Stimulated activated CD4-positive, alpha-beta T cell treated with anti-CD3 and anti-CD28 coated beads, Interleukin-1b, Interleukin-23, amount 100 ng/mL, for 24 hours (primary cell): ENCODE measurements at places on chromosomes 1 and 21.
A peak's percentile ranks its signal among the peaks of the same experiment; 100 is the strongest.

DNA sequence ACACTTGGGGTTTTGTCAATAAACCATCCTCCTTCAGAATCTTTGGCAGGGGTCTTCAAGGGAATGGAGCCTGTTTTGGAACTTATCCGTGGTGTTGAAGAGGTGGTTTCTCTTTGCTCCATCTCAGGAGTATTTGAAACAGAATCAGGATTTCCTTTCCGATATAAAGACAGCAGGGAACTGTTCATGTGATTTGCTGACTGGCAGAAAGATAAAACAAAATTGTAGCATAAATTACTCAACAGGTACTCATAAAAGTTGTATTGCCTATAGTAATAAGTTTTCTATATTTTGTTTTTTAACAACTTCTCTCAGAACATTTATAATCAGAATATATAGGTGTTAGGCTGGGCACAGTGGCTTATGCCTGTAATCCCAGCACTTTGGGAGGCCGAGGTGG lies 21.9 kb downstream of the NVL start:
- DNase-seq: no peak

DNA sequence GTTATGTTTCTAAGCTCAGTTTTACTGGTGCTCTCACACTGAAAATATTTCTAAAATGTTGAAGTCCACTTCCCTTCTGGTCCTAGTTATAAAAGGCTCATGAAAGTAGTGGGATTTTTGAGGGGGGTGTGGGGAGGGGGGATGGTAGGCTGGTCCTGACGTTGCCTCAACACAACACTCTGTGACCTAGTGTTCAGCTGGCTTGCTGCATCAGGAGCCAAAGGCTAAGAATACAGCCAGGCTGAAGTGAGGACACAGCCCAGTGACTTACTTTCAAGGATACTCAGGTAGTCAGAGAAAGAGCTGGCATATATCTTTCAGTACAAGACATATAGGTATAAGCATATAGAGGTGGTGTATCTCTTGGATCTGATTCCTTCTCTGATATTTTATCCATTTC lies 151.9 kb upstream of the C8B start:
- no peak for DNase-seq

DNA sequence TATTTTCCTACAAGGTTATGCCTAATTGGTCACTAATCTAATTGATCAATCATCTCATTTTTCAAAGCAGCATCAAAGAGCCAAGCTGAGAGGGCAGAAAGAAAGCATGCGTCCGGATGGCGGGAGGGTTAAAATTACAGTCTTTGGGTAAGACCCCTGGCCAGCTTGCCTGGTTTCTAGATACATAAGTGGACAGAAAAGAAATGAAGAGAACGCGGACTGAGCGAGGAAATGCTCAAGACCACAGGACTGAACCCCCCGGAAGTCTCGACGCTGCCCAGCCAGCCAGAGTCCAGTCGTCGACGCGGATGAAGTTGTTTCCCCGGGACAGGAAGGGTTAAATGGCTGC lies 297.2 kb downstream of the OMA1 start:
- no peak for DNase-seq

DNA sequence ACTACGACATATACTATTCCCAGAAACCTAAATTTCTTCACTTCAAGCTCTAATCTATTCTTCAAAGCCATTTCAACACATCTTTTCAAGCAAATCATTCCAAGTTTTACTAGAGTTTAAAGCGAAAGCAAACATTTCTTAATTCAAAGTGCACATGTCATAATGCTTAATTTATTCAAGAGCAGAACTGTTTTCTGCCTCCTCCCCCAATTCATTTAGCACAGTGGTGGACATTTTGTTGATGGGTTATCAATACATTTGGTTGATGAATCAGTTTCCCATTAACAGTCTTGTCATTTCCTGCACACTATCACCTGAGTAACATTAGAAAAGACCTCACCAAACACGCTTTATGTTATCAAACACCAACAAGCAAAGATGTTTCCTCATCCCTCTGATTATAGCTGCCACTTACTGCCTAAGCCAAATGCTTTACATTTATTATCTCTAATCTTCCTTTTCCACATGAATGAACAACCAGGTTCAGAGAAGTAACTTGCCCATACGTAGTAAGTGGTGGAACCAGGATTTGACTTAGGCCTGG lies 2.0 kb downstream of the SRSF4 start:
- no peak for DNase-seq

DNA sequence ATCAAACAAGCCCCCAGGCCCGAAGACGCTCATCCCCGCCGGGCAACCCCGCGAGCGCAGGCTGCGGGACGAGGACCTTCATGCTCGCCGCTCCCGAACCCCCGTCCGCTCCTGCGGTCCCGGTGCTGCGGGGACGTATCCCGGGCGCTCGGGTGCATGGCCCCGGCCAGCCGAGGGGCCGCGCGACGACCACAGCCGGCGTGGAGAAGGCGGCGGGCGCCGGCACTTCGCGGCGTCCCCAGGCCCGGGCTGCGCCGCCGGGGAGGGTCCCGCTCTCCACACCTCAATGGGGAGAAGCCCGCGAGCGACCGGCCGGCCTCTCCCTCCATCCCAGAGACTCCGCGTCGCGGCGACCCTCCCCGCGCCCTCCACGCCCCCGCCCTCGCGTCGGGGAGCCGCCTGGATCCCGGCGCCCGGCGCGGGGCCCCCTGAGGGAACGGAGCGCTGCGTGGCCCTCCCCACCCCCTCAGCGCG lies 401 bp downstream of the ERRFI1 start:
- DNase-seq: no peak

GRCh38 chr1:226083302-226084101 lies 21.0 kb downstream of the H3-3A start:
- peak; percentile 83 for DNase-seq

DNA sequence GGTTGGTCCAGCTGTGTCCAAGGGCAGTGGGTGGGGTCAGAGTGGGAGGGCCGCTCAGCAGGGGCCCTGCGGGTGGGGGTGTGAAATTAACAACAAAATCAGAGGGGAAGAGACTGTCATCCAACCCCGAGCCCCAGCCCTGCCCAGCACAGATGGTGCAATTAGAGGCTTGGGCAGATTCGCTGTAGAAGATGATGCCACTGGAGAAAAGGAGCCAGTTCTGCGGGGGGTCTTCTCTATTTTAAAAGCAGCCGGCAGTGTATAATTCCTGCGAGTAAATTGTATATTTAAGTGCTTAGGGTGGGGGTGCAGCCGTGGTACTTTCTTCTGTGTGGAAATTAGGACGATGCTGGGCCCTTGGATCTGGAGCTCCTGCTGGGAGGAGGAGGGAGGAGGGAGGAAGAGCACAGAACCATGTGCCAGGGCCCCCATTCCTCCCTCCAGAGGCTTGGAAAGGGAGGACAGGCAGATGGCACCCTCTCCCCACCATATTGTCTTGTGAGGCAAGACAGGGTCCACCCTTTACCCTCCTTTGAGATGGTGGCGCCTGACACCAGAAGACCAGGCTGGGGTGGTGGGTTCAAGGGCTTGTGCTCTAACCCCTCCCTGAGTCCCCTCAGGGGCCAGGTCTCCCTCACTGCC lies 89.2 kb downstream of the ACTL8 start:
- DNase-seq: no peak

GRCh38 chr1:19752083-19752696 lies 47.5 kb downstream of the TMCO4 start:
- no peak for DNase-seq

GRCh38 chr1:179889589-179889988 lies 7.5 kb downstream of the TOR1AIP1 start:
- no peak for DNase-seq

DNA sequence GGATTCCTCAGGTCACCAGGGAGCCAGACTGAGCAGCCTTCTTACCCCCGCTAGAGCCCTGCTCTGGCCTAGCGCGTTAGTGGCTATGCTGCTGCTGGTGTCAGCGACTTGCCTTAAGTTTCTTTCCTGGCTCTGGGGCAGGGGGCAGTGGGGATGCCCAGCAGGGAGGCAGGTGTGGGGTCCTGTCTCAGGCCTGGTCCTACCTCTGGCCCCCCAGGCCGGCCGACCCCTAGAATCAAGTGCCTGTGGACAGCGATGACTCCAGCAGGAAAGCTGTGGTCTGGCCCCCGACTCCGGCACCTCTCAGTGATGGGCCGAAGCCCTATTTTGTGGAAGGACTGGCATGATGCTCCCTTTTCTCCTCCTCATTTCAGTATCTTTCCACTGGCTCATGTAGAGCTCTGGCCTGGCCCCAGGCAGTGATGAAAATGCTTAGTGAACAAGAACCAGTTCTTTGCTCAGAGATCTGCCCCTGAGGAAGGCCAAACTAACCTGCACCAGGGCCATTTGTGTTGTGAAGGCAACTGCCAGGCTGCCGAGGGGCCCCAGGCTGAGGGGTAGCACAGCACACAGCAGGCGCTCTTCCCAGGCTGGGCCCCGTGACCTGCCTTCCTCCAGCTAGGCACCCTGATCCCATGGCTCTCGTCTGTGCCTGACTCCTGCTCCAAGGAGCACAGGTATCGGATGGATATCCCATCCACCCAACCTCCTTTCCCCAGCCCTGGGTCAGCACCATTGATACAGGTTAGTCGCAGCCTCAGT lies 23.7 kb downstream of the MRPL37 start:
- no peak for DNase-seq

- no peak for DNase-seq
Observed at GRCh38 chr21:34910396-34910795, 138.7 kb downstream of the RUNX1 start.

GRCh38 chr1:213376862-213377372 lies 325.9 kb downstream of the RPS6KC1 start:
- DNase-seq: no peak

- no peak for DNase-seq
Observed at GRCh38 chr1:56979986-56980755, 14.4 kb upstream of the C8B start.

GRCh38 chr1:241738284-241739078 lies 86.4 kb downstream of the WDR64 start:
- DNase-seq: no peak

DNA sequence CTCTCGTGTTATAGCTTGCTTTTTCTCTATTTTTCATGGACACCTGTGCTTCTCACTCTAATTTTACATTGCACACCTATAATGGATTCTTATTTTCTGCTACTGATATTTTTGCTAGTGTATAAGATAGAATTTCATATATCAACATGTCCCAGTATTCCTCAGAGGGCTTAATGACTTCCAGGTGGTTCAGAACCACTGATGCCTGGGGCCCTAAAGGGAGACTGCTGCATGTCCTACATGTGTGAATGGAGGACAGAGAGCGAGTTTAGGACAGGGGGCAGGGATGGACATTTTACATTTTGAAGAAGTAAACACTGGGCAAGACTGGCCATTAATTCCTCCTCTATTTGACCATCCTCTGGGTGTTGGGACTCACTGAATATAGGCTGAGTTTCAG lies 100.6 kb downstream of the DISC1 start:
- no peak for DNase-seq

DNA sequence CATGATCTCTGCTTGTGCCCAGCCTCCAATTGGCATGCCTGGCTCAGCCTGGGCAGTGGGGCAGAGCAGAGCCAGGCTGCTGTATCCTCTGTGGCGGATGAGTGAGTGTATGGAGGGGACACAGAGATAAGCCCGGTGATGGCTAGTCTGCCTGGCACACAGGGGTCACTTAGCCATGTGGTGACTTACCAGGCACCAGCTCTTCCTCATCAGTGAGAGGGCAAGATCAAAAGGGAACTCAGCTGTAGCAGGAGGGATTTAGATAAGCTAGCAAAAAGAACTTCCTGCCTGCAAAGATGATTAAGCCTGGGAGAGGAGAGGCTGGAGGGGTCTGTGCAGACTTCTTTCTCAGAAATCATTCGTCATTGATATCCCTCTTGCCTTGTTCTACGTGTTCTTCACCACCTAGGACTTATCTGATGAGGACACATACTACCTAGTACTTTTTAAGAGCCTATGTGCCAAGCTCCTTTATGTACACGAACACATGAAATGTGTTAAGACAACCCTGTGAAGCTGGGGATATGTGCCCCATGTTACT lies 7.9 kb downstream of the KIF21B start:
- no peak for DNase-seq

GRCh38 chr1:76865696-76866286 lies 1.5 kb upstream of the ST6GALNAC5 start:
- no peak for DNase-seq

DNA sequence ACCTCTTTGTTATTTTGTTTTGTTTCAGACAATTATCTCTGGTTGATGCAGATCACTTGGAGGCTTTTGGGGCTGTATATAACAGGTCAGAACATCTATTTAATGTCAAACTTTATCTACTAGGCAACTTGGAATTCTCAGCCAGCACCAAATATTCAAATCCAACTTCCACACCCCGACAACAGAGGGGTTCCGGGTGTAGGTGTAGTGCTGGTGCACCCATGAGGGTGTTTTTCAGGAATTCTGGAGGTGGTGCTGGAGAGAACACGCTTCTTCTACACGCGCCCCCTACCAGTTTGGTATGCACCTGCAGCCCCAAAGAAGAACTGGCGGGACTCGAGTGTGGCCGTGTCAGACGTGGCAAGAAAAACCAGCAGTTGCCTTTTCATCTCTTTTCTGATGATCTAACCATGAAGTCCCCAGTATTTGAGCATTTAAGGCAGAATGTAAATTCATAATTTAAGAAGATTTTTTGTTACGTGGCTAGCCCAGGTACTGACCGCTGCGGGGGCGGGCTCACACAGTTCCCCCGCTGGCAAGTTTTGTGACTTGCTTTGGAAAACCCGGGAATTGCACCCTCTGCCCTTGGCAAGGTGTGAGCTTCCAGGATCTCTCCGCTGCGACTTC lies 462 bp upstream of the TLCD4 start:
- peak; percentile 16 for DNase-seq

GRCh38 chr1:55572878-55573734 lies 357.9 kb upstream of the USP24 start:
- DNase-seq: no peak

DNA sequence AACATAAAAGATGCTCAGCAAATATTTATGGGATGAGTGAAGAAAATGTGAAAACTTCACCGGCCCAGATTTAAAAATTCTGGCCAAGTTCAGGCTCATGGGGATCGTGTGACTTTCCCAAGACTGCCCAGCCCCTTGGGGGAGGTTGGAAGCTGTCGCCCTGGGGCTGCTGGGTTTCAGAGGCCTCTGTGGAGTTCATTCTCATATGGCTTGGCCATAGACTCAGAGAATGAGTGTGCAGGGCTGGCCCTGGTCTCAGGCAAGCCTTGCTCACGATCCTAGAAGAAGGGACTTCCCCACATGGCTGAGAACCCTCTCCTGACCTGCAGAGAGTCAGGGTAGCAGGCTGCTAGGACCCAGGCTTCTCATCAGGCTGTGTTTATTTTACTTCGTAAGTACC lies 24.6 kb downstream of the PADI2 start:
- DNase-seq: no peak

DNA sequence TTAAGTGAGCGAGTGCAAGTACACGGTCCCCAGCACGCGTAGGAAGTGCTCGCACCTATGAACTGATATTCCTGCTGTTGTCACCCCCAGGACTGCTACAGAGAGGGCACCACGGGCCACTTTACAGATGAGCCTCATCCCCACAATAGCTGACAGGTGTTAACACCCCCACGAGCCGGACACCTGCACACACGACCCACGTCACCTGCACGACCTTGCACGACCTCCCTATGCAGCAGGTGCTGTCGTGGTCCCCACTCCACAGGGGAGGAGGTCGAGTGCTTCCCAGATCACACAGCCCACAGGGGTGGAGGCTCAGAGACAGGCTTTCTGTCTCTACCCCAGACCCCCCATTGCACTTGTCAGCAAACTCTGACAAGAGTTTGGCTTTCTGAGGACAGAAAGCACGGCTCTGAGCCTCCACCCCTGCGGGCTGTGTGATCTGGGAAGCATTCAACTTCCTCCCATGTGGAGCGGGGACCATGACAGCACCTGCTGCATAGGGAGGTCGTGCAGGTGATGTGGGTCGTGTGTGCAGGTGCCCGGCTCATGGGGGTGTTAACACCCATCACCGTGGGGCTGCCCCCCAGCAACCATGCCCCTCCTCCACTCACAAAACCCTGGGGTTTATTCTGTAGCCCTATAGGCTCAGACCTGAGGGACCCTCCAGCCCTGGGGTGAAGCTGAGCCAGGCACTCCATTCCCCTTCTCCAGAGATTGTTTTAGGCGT lies 80.8 kb downstream of the MATN1 start:
- DNase-seq: no peak
